ENCODE measurements at places on chromosomes 2 and 18.

DNA sequence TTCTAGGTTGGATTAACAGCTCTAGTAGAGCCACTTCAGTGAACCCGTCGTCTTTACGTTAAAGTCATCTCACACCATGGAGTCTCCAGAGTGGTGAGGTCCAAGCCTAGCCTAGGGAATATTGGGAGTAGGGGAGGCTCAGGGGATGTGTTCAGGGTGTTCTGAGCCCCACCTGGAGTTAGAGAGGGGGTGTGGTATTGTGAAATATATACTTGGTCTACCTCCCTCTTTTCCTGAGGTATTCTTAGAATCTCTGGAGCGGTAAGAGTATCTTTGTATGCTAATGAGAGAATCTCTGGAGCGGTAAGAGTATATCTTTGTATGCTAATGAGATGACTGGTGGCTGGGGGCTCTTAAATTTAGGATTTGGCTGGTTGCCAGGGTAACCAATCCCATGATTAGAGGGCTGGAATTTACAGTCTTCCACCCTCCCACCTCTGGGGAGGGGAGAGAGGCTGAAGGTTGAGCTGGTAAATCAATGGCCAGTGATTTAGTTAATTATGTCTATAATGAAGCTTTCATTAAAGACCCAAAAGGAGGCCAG lies 69.5 kb downstream of the INPP4A start:
- DNase-seq, result no peak

DNA sequence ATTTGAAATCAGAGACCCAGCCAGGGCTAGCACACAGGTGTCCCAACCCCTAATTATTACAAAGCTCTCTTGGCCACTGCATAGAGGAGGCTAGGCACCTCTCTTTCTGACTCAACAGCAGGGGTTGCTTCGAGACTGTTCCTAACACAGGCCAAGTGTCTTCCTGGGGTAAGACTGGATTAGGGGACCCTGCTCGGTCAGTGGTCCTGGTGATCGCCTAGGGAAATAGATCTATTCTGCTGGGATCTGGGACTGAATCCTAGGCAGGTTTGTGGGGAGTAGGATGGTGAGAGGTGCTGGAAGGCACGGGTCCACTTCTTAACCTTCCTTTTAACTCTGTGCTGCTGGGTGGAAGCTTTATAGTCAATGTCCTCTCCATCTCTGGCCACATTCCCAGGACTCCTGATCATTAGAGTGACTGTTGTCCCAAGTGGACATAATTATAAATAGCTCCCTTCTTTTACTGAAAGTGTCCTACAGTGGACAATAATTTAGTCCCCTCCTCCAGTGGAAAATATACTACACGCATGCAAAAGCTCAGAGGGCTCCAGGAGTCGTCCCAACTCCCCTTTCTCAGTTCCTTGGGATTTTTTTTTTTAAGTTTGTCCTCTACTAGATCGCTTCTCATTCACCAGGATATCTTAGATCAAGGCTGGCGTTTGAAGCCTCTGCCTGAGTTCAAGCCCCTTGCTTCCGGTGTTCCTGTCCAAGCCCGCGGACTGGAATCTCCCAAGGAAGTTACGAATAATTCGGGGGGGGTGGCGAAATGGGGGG lies 1.3 kb upstream of the TRIB2 start:
- DNase-seq, result no peak

DNA sequence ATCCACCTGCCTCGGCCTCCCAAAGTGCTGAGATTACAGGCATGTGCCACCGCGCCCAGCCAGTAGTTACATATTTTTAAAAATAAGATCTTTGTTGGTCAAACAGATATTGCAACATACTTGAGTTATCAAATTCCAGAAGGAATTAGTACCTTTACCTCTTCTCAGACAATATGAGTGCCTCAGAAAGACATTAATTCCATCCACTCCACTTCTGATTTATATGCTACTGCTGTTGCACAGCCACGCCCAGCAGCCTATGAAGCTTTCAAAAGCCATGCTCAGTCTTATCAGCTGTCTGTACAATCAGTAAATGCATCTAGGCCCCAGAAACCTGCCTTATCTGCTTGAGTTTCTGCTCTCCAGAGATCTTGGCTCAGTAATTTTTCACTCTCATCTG lies 47.8 kb downstream of the MEX3C start:
- DNase-seq, result no peak

DNA sequence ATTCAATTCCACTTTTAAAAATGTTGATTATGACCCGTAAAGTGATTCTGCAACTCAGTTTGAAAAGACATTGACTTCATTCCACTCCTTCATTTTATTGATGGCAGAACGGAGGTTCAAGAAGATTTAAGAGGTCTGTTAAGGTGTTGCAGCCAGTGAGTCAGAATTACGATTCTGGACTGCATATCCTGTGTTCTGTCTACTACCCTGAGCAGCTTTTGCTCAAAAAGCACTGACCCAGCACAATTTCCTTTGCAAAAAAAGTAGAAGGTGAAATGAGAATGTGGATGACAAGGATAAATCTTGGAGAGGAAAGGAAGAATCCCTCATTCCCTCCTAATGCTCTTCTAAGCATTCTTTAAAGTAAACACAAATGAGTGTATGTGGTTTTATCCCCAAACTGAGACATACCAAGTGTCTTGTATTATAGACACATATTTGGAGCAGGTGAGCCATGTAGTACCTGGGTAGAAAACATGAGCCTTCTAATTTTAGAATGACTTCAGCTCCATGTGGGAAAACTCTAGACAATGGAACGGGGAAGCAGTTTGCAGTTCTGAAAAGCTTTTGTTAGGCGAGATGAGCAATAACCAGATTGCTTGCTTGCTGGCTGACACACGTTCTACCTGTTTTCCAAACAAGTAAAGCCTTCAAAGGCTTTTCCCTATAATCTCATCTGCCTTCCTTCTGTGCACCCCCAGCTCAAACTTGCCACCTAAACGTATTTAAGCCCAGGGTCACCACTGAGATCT lies 44.7 kb downstream of the TGFA start:
- no peak for DNase-seq

DNA sequence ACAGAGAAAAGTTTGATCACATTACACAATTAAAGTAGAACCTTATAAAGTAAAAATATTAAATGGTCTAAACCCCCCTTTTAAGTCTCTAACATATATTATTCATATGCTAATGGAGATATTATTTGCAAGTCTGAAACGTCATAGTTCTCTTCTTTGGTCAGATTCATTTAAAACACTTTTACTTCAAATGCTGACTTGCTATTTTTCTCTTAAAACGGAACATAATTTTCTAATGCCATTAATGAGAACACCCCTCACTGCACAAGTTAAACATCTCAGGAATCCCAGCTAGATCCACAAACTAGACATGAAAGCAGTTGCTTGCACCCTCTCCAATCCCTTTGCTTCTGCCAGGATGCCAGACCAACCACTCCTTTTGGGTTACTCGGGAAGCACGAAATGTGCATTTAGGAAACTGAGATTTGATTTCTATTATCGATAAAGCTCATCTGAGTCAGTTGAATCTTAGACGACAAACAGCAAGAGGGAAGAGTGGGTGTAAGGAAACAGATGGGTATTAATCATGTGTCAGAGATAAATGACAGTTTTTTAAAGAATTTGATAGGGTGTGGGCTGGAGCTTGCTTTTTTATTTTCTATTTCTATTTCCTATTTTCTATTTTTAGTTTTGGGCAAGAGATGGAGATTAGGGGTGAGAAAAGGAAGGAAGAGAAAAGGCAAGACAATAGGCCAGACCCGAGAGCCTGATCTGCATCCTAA lies 1.5 kb downstream of the ADD2 start:
- DNase-seq, result no peak

- no peak for DNase-seq
These were observed 32.8 kb downstream of the CYBRD1 start for GRCh38 chr2:171554991-171555615.

DNA sequence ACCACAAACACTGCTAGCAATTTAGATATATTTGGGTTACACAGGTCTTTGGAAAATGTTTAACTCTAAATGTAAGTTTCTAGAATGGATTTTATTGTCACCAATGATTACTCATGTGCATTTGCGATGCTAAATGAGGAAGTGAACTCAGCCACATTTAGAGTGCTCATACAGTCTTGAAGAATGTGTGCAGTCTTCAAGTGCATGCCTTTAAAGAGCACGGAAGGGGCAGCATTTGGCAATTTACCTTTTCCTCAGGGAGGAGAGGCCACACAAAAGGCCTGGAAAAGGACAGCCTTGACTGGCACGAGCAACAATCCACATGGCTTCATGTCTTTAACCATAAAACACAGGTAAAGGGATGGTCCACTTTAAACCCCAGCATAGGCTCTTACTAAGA lies 78.5 kb upstream of the STK17B start:
- DNase-seq, result no peak

DNA sequence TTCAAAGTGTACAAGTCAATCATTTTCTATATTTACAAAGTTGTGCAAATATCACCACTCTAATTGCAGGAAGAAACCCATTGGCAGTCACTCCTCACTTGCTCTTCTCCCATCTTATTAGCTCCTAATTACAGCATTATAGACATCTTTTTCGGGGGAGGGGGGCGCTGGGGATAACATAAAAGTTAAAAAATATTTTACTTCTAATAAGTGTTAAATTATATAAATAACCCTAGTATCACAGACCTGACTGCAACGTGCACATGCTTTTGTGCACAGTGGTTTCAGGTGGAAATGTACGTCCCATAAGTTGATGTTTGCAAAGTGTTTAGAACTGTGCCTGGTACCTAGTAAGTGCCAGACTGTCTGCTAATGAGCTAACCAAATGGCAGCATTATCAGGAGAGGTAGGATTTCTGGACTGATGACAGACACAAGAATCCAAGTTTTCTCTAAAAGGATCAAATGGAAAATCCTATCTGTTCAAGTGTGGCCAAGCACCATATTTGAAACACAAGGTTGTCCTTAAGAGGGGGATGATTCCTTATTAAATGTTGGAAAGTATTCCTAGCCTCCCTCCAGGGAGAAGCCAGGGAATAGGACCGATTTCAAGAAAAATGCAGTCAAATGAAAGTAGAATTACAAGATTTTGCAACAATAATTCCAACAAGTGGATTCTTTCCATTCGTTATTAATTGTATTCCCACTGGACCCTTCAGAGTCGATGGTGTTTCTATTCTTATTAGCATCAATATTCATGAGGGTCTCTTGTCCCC lies 70.0 kb downstream of the ACKR3 start:
- DNase-seq, result no peak

DNA sequence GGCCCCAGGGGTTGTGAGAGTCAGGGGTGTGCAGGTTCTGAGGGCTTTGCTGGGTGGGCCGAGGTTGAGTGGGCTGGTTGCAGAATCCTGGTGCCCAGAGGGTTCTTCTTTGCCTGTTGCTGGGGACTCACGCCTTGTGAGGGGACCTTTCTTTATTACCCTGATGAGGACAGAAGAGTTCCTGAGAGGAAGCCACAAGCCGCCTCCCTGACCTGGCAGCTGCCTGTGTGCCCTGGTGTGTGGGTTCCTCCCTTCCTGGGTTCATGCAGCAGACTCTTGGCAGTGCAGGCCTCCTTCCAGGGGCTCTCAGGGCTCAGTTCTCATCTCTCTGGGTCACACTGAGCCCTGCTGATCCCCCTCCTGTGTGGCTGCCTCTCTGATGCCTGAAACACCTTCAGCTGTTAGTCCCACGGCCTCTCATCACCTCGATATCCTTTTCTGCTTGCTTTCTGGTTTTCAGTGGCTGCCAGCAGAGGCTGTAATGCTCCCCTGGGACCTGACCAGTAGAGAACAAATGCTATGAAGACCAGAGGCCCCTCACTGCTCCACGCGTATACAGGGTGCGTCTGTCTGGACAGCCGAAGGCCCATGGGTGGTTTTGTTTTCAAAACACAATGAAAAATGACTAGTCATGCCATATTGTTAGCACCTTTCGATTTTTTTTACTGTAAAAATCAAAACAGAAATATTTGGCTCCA lies 191.3 kb downstream of the AGAP1 start:
- DNase-seq, result no peak

- no peak for DNase-seq
These were observed 17.7 kb upstream of the NFE2L2 start for GRCh38 chr2:177282181-177282641.

GRCh38 chr2:1758774-1759610 lies 14.7 kb upstream of the PXDN start:
- DNase-seq, result no peak

- no peak for DNase-seq
These were observed 69.3 kb upstream of the PGAP1 start for GRCh38 chr2:196995757-196996314.

DNA sequence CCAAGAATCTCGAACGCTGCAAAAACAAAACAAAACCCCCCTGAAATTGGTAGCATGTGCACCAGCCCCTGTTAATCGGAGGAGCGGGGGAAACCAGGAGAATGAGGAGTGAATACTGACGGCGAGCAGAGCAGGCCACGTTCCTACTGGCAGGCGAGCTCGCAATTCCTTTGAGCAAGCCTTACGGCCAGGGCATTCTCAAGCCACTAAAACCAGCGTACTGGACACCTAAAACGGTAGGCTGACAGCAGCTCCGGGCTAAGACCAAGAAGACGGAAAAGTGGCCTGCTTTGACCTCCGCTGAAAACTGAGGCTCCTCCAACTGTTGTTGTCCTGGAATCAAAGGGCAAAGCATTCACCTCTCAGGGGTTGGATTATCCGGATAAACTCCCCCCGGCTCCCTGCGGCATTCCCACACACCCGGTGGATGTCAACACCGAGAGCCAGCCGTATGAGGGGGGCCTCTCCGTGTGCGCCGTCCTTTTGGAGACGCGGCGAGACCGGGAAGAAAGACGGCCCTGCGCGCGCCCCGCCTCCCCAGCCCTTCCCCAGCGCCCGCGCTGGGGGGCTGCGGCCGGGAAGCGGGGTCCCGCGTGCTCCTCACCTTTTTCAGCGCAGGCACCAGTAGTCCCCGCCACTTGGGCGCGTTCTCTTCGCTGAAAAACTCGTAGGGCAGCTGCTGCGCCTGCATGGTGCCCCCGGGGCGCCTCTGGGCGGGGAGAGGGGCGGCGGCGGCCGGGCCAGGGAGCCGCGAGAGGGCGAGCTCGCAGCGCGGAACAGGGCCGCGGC lies 925 bp downstream of the SOS1 start:
- no peak for DNase-seq

DNA sequence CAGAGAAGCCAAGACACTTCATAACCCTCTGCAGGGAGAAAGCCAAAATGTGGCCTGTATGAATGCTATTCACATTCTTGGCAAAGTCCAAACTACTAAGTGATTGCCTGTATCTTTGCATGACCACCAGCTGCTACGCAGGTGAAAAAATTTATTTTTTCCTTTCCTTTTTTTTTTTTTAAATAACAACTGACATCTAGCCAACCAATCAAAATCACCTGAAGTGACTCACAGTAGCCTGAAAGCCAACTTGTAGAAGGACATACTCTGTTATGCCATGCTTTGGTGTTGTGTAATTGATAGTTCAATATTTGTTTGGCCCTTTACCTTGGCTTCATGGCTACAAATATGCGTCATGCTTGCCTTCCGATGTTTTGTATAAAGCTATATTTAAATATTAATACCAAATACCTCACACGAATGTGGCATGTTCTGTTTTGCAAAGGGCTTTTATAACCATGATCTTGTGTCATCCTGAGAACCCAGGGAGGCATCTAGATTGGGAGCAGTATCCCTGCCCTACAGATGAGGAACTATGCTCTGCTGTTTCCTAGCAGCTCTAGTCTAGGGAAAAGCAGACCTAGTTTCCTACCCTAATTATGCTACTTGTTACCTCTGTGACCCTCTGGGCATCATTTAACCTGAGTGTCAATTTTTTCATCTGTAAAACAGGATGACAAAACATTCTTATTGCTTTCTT lies 102.1 kb downstream of the MYOM1 start:
- no peak for DNase-seq

Measured in AG09319 (cell line).